ENCODE measurements at places on chromosomes 7 and 10.

DNA sequence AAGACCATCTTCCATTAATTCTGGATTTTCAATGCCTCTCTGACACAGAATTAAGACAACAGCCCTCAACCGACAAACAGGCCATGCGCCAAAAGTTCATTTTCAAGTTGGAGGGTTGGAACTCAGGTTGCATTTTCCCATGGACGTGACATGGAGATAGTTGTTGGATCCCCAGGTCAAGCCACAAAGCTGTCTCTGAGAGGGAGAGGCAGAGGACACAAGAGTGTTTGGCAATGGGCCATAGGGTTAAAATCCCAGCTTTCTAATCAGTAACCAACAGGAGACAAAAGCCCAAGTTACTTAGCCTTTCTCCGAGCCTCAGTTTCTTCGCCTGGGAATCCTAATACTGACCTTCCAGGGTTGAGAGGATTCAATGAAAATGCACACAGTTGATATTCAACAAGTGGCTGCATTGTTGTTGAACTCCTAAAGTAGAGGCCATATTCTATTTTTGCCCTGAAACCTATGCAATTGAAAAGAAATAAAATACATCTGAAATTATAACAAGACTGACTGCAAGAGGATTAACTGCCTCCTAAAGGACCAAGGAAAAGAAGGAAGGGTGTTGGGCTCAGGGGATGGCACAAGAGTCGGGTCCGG lies 44.3 kb downstream of the SORBS1 start:
- no peak for DNase-seq

DNA sequence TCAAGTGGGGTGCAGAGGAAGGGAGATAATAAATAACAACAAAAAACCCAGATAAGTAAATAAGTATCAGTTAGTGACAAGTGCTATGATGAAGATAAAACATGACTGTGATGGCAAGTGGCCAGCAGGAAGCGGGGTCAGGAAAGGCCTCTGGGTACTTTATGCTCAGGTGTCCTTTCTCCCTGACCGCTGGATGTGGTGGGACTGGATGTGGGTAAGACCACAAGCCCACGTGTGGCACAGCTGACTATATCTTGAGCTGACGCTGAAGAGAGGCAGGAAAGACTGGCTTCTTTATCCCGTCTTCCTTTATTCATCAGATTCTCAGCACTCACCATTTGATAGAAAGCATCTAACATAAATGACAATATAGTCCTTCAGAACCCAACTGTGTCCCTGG lies 87.8 kb downstream of the CREB5 start:
- no peak for DNase-seq

- no peak for DNase-seq
Observed at GRCh38 chr10:8499312-8499711, 444.8 kb downstream of the GATA3 start.

- no peak for DNase-seq
Observed at GRCh38 chr7:157691586-157692459, 355.0 kb downstream of the DNAJB6 start.

Measured in stimulated activated naive B cell treated with anti-CD40 and anti-IgM and Interleukin-4, amounts not matched to agents 10 μg/mL and 1 μg/mL and 100 μg/mL, for 72 hours (primary cell).